T-cell (primary cell): ENCODE measurements at places on chromosomes 4 and X.

GRCh38 chr4:184099535-184099966 lies 118.1 kb downstream of the ENPP6 start:
- DNase-seq, result no peak

DNA sequence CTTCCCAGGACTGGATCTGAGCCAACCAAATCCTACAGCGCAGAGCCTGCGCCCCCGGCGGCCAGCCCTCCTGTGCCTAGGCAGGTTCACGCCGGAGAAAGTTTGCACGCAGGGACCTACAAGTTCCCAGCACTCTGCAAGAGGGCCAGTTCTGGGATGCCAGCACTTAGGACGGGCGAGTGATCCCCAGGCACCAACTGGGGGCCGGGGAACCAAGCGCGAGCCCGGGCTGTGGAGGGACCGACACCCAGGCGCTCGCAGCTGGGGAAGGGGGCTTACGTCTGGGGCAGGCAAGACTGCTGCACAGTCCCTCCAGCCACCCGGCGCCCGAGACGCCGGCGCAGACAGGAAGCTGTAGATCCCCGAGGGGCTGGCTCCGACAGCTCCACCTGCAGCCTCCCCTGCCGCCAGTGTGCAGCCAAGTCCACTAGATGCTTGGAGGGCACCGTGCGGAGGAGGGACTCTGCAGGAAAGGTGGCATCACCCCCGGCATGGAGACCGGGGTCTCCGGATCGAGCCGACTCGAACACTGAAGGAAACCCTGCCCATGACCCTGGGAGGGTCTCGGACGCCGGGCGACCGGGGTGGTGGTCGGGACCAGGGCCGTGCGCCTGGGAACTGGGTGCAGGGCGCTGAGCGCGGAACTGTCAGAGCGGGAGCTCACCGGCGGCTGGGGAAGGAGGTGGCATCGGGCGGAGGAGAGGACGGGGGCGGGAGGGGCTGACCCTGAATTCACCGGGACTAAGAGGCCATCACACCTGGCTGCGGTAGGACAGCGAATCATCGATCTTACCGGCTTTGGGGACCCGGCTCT lies 566 bp downstream of the CORIN start:
- DNase-seq, result peak; percentile 34

DNA sequence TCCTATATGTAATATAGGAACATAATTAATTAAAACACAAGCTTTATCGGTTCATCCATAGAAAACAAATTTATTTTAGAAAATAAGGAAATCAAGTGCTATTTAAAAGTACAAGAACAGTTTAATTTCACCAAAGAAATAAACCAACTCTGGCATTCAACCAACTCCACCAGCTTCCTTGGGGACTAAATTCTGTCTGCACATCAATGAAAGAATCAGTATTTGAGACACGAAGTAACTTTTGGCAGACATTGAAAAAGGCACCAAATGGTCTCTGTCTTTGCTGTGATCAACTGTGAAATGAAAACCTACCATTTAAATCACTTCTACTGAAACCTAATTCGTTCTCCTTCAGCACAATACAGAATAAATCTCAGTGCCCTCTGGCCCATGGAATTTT lies 719.7 kb upstream of the GRIA3 start:
- DNase-seq, result no peak

DNA sequence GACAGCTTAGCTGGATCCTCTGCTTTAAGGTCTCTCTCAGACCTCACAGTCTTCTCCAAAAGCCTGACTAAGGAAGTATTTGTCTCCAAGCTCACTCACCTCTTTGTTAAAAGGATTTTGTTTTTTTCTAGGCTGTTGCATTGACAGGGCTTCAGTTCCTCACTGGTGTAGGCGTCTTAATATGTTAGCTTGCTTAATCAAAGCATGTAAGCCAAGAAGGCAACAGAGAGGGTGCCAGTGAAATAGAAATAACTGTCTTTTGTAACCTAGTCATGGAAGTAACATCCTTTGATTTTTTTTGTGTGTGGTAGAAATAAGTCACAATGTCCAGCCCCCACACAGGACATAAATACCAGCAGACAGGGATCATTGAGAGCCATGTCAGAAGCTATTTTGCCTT lies 58.8 kb downstream of the FIP1L1 start:
- no peak for DNase-seq

DNA sequence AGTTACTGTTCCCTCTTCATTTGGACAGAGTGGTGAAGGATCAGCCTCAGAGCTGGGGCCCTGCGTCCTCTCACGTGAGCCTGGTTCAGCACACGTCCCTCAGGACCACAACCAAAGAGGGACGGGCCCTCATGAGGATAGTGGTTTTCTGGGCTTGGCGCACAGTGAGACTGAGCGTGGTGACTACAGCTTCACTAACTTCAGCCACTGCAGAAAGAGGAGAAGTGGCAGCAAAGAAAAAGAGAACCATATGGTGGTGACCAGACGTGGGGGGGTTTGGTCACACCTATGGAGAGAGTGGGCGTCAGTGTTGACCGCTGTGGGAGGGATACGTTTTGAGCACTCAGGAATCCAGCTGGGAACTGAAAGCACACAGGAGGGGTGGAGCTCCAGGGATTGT lies 21.8 kb upstream of the TNIP3 start:
- DNase-seq, result no peak

DNA sequence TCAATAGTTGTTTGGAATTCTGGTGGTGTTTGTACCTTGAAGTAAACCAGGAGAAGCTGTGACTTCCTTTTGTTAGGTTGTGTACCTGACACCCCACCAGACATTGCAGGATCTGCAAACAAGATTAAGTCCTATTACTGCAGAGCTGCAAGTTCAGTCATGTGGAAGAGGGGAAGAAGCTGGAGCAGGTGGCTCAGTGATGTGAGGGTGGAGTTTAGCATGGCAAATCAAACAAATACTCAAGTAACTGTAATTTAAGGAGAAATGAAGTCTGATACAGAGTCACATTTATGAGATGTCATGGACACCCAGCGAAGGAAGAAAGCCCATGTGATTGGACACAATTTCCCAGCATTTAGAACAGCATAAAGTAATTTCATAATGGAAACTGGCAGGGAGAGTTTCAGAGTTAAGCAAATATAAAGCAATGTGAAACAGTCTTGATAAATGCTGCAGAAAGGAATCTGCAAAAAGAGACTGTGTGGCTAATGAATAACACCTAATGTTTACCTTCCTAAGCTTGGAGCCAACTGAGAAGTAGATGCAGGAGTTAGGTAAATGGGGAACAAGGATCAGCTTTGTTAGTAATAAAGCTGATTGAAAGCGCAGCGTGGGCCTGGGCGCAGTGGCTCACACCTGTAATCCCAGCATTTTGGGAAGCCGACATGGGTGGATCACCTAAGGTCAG lies 249.1 kb downstream of the GBA3 start:
- no peak for DNase-seq

DNA sequence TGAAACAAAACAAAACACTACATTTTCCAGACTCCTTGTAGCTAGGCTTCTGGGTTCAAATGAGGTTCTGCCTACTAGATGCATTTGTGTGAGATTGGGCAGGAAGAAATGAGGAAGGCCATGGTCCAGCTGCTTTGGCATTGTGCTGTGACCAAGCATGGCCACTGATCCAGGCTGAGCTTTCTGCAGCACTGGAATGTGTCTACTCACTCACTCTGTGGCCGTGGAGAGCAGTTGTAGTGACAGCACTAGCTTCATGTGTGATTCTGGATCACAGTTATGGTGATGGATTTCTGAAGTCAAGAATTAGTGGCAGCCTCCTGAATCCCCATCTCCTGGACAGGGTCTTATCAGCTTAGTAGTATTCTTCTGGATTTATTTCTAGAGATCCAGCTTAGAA lies 358.9 kb downstream of the GPAT3 start:
- DNase-seq, result no peak

DNA sequence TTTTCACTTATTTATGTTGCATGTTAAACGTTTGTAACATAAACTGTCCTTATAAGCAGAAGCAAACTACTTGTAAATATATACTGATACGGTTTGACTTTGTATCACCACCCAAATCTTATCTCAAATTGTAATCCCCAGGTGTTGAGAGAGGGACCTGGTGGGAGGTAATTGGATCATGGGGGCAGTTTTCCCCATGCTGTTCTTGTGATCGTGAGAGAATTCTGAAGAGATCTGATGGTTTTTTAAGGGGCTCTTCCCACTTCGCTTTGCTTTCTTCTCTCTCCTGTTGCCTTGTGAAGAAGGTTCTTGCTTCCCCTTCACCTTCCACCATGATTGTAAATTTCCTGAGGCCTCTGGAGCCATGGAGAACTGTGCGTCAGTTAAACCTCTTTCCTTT lies 87.1 kb upstream of the MAPK10 start:
- DNase-seq, result no peak
